ENCODE measurements at places on chromosomes 12 and 14.

DNA sequence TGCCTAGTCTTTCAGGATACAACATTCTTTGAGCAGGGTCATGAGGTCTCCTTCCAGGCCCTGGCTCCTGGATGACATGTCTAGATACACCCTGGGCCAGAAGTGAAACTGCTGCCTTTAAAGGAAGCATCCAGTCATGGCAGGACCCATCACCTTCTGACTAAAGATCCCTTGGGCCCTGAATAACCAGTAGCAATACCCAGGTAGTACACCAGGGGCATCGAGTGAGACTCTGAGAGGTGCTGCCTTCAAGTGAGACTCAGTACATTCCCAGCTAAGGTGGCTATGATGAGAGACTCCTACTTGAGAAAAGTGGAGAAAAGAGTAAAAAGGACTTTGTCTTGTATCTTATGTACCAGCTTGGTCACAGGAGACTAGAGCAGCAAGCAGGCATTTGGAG is 23.5 kb downstream of the OR6C68 start:
- DNase-seq: no peak

- DNase-seq: no peak
These were observed 433.9 kb downstream of the PCNX1 start for GRCh38 chr14:71341156-71341555.

DNA sequence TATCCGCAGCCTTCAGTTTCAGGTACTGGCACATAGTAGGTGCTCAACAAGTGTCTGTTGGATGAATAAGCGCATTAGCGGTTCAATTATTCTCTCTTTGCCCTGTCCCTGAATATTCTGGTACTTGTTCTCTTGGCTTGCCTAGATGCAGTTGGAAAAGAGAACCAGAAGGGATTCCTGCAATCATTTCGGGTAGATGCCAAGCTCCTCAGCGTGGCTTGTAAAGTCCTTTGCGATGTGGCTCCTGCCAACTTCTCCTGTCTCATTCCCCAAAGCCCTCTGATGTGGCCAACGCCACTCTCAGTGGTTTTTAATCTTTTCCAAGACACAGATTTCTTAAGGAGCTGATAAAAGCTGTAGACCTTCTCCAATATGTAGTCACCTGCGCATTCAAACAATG is 230.3 kb downstream of the SUDS3 start:
- no peak for DNase-seq

DNA sequence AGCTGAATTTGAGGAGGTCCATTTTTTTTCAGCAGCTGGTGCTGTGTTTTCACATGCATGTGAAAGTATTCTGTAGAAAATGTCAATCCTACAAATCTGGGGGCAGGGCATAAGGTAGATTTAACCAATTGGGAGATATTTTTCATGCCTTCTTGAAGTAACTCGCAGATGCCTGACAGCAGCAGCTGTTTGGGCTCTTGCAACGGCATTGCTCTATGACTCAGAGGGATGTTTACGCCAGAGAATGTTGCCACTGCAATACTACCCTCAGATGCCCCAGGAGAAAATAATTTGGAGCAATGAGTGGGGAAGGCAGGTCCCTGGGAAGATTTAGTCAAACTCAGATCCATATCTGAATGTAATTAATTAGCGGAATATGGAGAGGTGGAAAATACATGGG is 42.5 kb upstream of the MYBPC1 start:
- no peak for DNase-seq

DNA sequence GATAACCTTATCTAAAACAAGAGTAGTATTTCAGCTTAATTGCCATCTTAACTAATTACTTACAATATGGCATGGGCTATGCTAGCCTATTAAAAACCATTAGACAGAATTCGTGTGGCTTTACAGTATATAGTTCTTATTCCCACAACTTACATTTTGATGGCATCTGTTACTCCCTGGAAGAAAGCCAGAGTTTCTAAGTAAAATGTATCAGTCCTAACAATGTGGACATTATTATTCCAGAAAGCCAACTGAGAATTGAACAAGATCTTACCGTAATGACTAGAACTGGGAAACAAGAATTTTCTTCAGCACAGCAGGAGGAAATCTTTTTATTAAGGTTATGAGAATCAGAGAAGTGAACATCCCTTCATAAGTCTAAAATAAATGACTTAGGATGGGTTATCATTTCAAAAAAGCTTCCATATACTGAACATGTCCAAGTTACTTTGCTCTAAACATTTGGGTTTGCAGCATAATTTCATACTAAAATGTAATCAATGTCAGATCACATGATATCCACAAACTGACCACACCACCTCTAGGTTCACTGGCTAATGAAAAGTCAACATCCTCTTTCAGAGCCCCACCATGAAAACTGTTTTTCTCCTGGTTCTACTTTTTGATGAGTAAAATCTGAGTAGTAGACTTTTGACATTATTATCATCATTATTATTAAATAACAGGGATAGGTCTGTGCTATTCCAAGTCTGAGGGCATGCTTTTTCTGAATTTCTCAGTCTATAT is 179.7 kb downstream of the SSPN start:
- no peak for DNase-seq

DNA sequence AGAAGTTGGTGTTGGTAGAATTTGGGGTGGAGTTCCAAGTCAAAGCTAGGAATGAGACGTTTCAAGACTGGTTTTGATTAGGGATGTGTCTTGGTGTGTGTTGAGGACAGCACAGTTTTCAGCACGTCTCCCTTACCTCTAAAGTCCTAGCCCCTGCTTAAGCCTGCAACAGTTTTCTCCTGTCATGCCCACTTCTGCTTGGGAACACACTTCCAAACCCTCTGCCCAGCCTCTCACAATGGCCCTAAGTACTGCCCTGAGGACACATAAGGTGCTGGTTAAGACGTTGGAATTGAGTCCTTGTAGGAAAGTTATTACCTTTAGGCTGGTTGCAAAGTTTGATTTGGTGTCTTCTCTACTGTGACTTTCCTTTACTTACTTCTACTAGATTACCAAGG is 710 bp upstream of the BMAL2 start:
- DNase-seq: no peak

DNA sequence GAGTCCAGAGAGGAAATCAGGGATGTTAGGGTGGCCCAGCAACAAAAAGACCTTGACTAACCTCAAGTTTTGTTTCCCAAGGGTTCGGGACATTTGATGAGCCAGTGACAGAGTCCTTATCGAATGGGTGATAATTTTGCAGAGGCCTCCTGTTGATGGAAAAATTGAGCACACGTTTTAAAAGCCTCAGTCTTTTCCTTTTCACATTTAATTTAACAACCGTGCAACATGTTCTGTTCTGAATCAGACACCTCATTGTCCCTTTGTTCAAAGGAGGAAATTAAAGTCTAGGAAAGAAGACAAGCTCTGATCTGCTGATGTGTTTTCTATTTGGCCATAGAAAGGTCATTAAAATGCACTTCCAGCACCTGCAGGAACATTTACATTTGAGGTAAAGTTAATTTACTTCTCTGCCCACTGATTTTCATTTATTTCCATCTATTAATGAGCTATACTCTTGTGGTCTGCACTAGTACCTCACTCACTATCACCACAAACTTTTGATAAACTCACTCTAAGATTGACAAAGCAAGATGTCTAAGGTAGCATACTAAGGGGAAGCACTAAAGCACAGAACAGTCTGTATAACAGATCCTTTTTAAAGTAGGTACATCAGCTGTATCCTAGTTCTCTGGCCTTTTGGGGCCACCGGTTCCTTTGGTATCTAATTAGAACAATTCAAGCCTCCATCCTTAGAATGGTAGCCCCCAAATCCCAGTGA is 147.0 kb downstream of the RPAP3 start:
- no peak for DNase-seq

DNA sequence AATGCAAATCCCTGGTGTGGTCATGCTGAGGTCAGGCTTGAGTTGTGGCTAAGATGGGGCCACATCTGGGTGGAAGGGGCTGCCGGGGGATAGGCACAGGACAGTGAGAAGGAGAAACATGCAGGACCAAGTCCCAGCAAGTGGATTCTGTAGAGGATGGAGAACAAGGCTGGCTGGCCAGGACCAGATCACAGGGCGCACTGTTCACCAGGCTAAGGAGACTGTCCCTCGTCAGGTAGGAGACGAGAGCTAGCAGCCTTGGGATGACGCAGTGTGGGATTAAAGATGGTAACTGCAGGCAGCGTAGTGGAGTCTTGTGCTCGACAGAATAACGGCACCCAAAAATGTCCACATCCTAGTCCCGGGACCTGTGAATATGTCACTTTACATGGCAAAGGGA is 336.1 kb downstream of the BCL11B start:
- no peak for DNase-seq

DNA sequence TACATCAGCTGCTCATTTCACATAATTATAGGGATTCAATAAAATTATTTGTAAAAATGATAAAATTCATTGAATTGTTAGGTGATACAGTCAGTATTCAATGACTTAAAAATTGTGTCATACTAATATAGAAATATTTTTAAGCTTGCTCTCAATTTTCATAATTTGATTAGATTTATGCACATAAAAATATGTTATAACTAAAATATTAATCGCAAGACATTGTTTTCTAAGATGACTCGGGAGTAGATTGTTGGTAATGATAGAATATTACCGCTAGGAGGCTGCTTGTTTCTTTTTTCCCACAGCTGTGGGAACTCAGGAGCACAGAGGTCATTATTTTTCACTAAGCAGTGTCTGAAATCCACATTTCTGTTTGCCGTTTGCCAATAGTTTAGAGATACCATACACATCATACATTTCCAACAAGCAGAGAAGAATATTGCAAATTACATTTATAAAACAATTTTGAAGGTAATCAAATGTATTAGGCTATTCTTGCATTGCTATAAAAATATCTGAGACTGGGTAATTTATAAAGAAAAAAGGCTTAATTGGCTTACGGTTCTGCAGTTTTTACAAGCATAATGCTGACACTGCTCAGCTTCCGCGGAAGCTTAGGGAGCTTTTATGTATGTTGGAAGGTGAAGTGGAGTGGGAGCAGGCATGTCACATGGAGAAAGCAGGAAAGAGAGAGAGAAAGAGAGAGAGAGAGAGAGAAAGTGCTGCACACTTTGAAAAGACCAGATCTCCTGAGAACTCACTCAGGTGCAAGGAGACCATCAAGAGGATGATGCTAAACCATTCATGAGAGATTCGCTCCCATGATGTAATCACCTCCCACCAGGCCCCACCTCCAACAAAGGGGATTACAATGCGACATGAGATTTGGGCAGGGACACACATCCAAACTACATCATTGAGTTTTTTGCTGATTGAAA is 9.2 kb downstream of the CD69 start:
- DNase-seq: no peak

- DNase-seq: no peak
These were observed 22.9 kb upstream of the VPS37B start for GRCh38 chr12:122918827-122919226.

DNA sequence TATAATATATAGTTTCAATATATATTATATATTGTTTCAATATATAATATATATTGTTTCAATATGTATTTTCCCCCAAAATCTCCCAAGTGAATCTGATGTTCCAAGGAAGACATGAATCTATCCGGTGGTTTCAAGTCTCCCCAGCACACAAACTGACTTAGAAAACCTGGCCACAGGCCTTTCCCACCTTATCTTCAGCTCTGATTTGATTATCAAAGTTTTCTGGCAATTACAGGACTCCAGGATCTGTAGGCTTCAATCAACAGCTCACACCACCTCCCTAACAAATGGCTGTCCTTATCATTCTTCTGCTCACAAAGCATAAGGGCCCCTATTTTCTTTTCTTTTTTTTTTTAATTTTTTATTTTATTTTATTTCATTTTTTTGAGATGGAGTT is 22.7 kb upstream of the SPTSSA start:
- DNase-seq: no peak

- no peak for DNase-seq
These were observed 23.9 kb downstream of the GCN1 start for GRCh38 chr12:120170631-120171030.

GRCh38 chr12:116248433-116248832 is 29.1 kb downstream of the MED13L start:
- no peak for DNase-seq

DNA sequence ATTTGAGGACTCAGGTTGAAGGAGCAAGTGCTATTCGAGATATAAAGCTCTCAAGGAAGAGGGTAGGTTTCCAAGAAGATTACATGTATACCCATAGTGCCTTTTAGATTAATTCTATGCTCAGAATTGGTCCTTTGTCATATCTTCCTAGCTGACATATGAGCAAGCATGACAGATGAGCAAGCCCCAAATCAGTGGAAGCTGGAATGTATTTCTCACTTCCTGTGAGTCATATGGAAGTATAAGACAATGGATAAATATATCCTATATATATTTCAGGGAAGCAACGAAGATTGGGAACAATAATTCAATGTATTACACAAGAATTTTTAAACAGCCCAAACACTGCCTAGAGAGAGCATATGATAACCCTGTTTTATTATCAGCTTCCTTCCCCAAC is 674.1 kb upstream of the ATXN7L3B start:
- no peak for DNase-seq

DNA sequence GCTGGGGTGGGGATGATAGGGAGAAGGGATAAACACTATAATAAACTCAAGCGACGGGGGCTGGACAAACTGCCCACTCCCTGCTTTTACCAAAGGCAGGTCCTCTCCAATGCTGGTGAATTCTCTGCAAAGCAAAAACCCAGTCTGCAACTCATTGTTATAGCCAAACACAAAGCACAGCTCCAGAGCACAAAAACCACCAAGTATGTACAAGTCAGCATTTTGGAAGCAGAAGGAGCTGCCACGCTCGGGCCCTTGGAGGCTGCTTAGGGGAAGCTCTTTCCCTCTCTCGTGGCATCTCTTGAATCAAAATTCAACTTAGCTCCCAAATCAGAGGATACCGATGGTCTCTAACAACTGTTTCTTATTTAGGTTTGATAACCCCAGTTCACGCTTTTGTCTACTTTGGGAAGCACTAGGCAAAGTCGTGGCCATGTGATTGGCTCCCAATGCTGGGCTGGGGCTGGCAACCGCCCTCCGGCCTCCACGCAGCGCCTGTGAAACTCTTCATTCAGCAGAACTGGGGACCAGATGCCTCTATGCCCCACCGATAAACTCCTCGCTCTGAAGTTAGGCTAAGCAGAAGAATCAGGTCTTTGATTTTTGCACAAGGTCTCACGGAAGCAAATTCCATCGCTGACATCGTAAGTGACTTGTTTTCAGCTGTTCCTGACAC is 158.5 kb upstream of the FOXN3 start:
- DNase-seq: no peak

GRCh38 chr12:53211476-53212381 is 4.7 kb upstream of the ITGB7 start:
- no peak for DNase-seq
